Activated T-helper 17 cell treated with anti-CD3 and anti-CD28 coated beads, Interleukin-2, amount 50 U/mL, for 72 hours (primary cell): ENCODE measurements at places on chromosomes 2 and 18. TPM values are rescaled to one million over a fixed set of nuclear protein-coding genes. Genes with fewer than 3 reads are reported as not detected.

The OTOS gene
- total RNA-seq = not detected

The IRS1 gene
- 2.1 TPM for total RNA-seq

The SERPINB13 gene
- not detected for total RNA-seq

The HOXD1 gene
- not detected for total RNA-seq

The IL1F10 gene
- total RNA-seq = not detected

The METAP1D gene
- 4.1 TPM for total RNA-seq

The CFAP65 gene
- not detected for total RNA-seq

The MAP3K19 gene
- 0.13 TPM for total RNA-seq

The IL1RL1 gene
- 0.24 TPM for total RNA-seq

The PLGLB2 gene
- 1.6 TPM for total RNA-seq

The EML6 gene
- total RNA-seq = 1.4 TPM
